Kidney glomerular epithelial cell (primary cell): ENCODE measurements at places on chromosomes 3 and 15.

- no peak for DNase-seq
Measured at GRCh38 chr15:101086394-101087171, 165.3 kb downstream of the CHSY1 start.

GRCh38 chr15:80567721-80568157, 127.4 kb upstream of the ABHD17C start:
- peak; percentile 53 for DNase-seq

GRCh38 chr3:160765211-160765610, 9.2 kb downstream of the PPM1L start:
- DNase-seq: no peak

GRCh38 chr3:190739641-190740185, 122.8 kb downstream of the GMNC start:
- no peak for DNase-seq

- no peak for DNase-seq
Measured at GRCh38 chr3:183497313-183497712, 58.2 kb downstream of the KLHL6 start.

GRCh38 chr15:56098195-56098863, 104.9 kb upstream of the NEDD4 start:
- no peak for DNase-seq

- DNase-seq: no peak
Measured at GRCh38 chr3:25683882-25684281, 19.2 kb upstream of the TOP2B start.

DNA sequence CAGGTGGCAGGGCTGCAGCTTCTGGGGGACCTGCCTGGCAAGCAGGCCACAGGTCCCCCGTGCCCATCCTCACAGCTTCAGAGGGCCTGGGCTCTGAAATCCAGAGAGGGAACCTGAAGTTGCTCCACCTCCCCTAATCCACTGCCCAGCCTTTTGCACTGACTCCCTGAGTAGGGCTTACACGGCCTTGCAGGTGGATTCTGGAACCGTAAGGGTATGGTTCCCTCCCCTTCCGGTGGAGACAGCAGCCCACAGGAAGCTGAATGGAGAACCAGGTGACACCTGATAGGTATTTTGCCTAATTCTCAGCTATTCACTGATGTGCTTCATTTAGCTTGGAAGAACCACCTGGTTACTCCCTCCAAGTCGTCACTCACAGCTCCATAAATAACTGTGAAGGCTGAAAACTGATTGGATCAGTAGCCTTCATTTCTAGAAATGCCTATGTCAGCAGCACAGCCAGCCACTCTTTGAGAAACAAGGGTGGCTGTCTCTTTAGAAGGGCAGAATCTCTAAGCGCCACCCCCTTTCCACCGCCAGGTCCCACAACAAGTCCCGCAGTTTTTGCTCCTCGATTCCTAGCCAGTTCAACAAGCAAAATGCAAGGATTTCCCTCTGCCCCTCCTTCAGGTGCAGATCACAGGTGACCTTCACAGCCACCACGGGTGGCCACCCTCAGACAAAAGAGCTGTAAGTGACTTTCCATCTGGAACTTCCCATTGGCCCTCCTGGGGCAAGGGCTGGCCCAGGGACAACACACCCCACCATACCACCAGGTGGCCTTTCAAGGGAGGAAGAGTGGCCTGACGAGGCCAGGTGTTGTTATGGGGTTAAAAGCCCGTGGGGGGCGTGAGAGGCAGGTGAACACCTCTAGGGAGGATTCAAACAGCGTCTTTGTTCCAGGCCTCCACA, 112.9 kb downstream of the SEC22A start:
- no peak for DNase-seq

GRCh38 chr3:155070932-155071387, 9.2 kb upstream of the MME start:
- peak; percentile 27 for DNase-seq

- DNase-seq: no peak
Measured at GRCh38 chr3:182644790-182645433, 148.4 kb upstream of the ATP11B start.

- no peak for DNase-seq
Measured at GRCh38 chr3:55369141-55369847, 117.8 kb downstream of the WNT5A start.

- DNase-seq: no peak
Measured at GRCh38 chr3:128835096-128835495, 44.3 kb upstream of the ACAD9 start.

GRCh38 chr3:118480101-118480860, 554.4 kb downstream of the IGSF11 start:
- no peak for DNase-seq

GRCh38 chr3:193236599-193236998, 4.4 kb upstream of the PLAAT1 start:
- no peak for DNase-seq
